ENCODE measurements at places on chromosomes 2 and 18.

- no peak for DNase-seq
Observed at GRCh38 chr2:70192516-70192915, 1.7 kb upstream of the C2orf42 start.

- DNase-seq: no peak
Observed at GRCh38 chr18:55396979-55397378, 191.0 kb downstream of the TCF4 start.

- no peak for DNase-seq
Observed at GRCh38 chr2:189511210-189511959, 69.2 kb downstream of the SLC40A1 start.

- DNase-seq: no peak
Observed at GRCh38 chr2:54388076-54388475, 68.1 kb upstream of the SPTBN1 start.

GRCh38 chr2:176130957-176131847 is 1.7 kb downstream of the HOXD8 start:
- DNase-seq: no peak

DNA sequence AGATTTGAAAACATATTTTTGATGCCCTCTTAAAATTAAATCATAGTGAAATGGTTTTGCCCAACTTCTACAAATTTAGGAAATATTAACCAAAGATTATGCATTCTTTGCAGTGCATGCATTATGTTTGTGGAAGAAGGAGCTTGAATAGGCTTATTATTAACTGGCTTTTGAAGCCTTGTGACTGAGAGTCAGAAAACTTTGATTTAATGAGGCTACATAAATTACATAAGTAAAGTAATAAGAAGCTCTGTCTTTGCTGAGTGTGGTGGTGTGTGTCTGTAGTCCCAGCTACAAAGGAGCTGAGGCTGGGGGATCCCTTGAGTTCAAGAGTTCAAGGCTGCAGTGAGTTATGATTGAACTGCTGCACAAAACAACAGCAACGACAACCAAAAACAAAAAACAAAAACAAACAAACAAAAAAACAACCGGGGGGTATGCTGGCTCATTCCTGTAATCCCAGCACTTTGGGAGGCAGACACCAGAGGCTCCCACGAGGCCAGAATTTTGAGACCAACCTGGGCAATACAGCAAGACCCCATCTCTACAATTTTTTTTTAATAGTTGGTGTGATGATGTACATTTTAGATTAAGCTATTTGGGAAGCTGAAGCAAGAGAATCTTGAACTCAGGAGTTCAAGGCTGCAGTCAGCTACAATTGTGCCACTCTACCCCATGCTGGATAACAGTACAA is 57.0 kb upstream of the LRRTM4 start:
- DNase-seq: no peak

DNA sequence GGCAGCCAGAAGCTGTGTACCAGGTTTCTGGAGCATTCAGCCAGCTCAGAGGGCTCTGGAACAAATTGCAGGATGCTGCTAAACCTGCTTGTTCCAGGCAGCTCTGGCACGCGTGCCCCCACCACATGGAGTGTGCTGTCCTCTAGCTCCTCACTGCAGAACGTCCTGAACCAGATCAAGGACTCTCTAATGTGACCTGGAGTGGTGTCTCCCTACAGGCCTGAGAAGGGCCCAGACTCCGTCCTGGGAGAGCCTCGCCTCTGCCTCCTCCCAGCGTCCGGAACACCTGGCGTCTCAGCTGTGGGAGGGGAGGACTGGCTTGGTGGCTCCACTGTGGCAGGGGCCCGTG is 115.6 kb upstream of the GPC1 start:
- peak; percentile 38 for DNase-seq

DNA sequence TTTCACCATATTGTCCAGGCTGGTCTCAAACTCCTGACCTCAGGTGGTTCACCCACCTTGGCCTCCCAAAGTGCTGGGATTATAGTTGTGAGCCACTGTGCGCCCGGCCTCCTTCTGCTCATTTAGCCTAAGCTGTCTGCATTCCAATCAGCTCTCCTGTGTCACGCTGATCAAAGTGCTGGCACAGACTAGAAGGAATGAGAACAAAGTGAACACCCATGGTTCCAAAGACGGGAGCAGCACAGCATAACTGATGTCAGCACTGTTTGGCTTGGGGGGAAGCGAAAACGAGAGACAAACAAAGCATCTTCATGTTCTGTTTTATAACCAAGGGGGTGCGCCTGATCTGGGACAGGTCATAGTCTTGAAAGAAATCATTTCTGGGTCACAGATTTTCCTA is 43.3 kb downstream of the DIPK1C start:
- no peak for DNase-seq

All from ecto neural progenitor cell (in vitro differentiated cells).